ENCODE measurements at places on chromosomes 1 and 21. TPM values are rescaled to one million over a fixed set of nuclear protein-coding genes. Genes with fewer than 3 reads are reported as not detected.

The BLACAT1 gene
- under 0.01 TPM for total RNA-seq

The TMEM167B gene
- total RNA-seq: 26.2 TPM

The LCE1F gene
- total RNA-seq: not detected

The GNG4 gene
- not detected for total RNA-seq

The CATSPERE gene
- total RNA-seq: 0.44 TPM

The WNT3A gene
- total RNA-seq: not detected

The SETDB1 gene
- total RNA-seq: 35.9 TPM

The MAEL gene
- total RNA-seq: not detected

The CELA3A gene
- total RNA-seq: not detected

The U2AF1 gene
- total RNA-seq: 15.7 TPM

The APOBEC4 gene
- total RNA-seq: not detected

The AHDC1 gene
- total RNA-seq: 15.1 TPM

The IL19 gene
- total RNA-seq: not detected

The C1QTNF12 gene
- 5.1 TPM for total RNA-seq

The TAL1 gene
- total RNA-seq: under 0.01 TPM

The PRELP gene
- total RNA-seq: 4.3 TPM

The OR2T33 gene
- total RNA-seq: not detected

The GJA5 gene
- 2.0 TPM for total RNA-seq

The DESI2 gene
- 38.2 TPM for total RNA-seq

The HSF2BP gene
- 1.6 TPM for total RNA-seq

The OR2L8 gene
- not detected for total RNA-seq

The ENTREP3 gene
- total RNA-seq: 13.4 TPM

The TMEM125 gene
- total RNA-seq: not detected

The IL24 gene
- total RNA-seq: under 0.01 TPM

The S100A7 gene
- not detected for total RNA-seq

The NPL gene
- total RNA-seq: 2.8 TPM

The LCE1D gene
- total RNA-seq: not detected

The KPRP gene
- not detected for total RNA-seq

The MAP1LC3C gene
- total RNA-seq: 0.87 TPM

The MCOLN2 gene
- total RNA-seq: 3.5 TPM

The PSMD4 gene
- 248 TPM for total RNA-seq

The LCE1B gene
- total RNA-seq: not detected

The ZYG11A gene
- total RNA-seq: 3.5 TPM

The CLCA4 gene
- not detected for total RNA-seq

The LORICRIN gene
- not detected for total RNA-seq

The EPHX1 gene
- 67.9 TPM for total RNA-seq

The MX2 gene
- total RNA-seq: 1.8 TPM

The CFH gene
- 128 TPM for total RNA-seq

The KRTAP21-2 gene
- not detected for total RNA-seq

The SPATC1L gene
- total RNA-seq: 14.6 TPM

The S100PBP gene
- 29.9 TPM for total RNA-seq

The MAGI3 gene
- total RNA-seq: 14.1 TPM

The NR5A2 gene
- not detected for total RNA-seq

The PCP4 gene
- not detected for total RNA-seq

Data from smooth muscle cell of trachea (primary cell).